ENCODE measurements at places on chromosomes 7 and 10.

DNA sequence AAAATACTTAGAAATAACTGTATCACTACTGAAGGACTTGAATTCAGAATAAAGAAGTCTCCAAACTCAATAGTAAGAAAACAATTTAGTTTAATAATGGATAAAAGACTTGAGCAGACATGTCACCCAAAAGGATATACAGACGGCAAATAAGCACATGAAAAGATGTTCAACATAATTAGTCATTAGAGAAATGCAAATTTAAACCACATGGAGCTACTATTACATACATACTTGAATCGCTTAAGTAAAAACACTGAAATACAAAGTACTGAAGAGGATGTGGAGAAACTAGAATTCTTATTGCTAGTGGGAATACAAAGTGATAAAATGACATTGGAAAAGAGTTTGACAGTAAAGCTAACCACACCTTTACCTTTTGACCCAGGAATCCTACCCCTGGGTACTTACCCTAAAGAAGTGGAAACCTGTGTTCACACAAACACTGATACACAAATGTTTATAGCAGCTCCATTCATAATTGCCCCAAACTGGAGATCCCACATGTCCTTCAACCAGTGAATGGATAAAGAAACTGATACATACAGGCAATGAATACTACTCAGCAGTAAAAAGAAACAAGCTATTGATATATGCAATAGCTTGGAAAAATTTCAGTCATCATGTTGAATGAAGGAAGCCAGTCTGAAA lies 54.3 kb upstream of the NFKB2 start:
- DNase-seq: no peak

GRCh38 chr10:132784866-132785722 lies 853 bp downstream of the NKX6-2 start:
- DNase-seq: peak; percentile 21

DNA sequence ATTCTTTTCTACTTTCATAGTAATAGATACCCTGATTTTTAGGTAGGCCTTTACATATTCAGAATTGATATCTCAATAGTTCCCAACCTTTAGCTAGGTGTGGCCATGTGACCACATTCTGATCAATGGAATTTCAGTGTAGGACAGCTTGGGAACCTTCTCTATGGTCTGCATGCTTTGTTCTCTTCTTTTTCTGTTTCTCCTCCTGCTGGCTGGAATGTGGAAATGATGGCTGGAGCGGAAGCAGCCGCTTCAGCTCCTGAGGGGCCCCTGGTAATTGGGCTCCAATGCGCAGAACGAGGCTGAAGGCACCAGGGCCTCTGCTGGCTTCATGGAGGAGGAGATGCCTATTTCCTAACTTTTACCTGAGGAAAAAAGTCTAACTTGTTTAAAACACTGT lies 152.6 kb downstream of the ZMYND11 start:
- DNase-seq: no peak

DNA sequence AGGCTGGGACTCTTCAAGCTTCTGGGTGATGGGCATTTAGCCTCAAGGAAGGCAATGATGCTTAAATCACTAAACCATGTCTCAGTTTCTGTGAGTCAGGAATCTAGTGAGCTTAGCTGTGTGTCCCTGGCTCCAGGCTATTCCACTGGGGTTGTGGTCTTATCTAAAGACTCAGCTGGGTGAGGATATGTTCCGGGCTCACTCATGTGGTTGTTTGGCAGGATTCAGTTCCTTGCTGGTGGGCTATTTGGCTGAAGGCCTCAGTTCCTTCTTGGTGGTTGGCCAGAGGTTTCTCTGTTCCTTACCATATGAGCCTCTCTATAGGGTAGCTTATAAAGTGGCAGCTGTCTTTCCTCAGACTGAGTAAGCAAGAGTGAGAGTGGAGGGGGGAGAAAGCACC lies 12.0 kb downstream of the EVX1 start:
- DNase-seq: no peak

DNA sequence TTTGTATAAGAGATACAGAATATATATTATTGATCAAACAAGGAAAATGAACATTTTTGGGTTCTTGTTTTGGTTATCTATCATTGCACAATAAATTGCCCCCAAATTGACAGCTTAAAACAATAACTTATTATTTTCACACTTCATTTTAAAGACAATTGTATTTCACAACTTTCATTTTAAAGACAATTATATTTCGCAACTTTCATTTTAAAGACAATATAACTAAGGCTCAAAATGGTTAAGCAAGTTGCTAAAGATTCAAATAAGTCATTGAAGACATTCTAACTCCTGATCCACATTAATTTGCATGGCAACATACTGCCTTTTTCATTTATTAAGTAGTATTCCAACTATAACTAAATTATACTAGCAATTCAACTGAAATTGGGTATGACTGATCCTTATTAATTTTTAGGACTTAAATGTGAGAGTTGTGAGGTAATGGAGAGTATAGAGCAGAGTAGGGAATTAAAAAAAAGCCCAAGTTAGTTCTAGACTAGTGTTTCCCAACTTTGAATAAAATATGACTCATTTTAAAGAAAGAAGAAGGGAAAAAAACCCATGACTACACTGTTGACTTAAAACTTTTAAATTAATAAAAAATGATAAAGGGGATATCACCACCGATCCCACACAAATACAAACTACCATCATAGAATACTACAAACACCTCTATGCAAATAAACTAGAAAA lies 9.9 kb upstream of the STEAP2 start:
- no peak for DNase-seq

DNA sequence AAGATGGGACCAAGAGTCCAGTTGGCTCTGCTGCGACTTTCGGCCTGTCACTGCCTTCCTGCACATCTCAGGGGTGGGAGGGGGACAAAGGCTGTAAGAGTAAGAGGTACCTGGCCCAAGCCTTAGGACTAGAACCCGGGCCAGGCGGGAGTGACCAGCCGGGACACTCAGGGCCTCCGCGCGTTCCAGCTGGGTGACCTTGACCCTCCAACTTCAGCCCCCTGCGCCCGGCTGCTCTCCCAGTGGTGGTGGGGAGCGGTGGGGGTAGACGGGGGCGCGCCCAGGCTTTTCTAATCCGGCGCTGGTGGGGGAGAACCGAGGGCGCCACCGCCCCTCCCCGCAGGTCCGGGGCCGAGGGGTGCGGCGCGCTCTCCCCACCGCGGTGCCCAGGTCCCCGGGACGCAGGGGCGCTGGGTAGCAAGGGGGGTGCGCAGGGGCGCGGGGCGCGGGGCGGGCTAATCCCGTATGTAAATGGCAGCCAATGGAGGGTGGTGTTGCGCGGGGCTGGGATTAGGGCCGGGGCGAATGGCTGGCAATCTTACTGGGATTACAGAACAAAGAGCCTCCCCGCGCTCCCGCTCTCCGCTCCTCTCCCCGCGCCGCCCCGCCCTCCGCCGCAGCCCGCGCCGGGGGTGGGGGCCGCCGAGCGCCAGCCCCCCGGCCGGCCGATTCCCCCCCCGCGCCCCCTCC lies at the start of gene GTF2IRD1:
Gene GTF2IRD1, plus strand, starts transcription at position 585 of the 690 bp plus-strand sequence. CDS start 54,175 bp downstream, outside the sequence.
- DNase-seq: peak; percentile 57

- no peak for DNase-seq
Observed at GRCh38 chr7:151736403-151736909, 140.5 kb downstream of the PRKAG2 start.

- peak; percentile 63 for DNase-seq
Observed at GRCh38 chr10:80356563-80356988, at the start of the genes DYDC1 and DYDC2. DYDC1 (minus strand) TSS chr10:80356755; CDS start chr10:80352601, 4,154 bp downstream. DYDC2 (plus strand) TSS chr10:80356781; CDS start chr10:80362444, 5,663 bp downstream.

GRCh38 chr10:89504691-89505090 lies 30.7 kb downstream of the SLC16A12 start:
- DNase-seq: no peak

GRCh38 chr10:71667387-71667752 lies 52.2 kb downstream of the C10orf105 start:
- DNase-seq: no peak

DNA sequence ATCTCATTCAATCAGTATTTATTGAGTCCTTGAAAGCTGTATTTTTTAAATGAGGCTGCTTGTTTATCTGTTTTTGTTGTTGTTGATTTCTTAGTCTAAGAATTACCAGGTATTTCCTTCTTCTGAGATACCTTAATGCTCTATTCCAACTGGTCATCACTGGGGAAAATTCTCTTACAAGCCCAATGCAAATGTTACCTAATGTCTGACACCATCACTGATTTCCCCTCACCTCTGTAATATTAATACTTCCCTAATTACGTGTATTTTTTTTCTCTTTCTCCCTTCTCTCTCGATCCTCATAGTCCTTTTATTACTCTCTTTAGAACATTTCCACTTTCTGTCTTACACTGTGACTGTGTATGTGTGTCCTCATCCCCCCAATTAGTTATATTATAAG lies 13.9 kb downstream of the HDAC9 start:
- DNase-seq: no peak

GRCh38 chr7:55087521-55087961 lies 68.7 kb downstream of the EGFR start:
- no peak for DNase-seq

DNA sequence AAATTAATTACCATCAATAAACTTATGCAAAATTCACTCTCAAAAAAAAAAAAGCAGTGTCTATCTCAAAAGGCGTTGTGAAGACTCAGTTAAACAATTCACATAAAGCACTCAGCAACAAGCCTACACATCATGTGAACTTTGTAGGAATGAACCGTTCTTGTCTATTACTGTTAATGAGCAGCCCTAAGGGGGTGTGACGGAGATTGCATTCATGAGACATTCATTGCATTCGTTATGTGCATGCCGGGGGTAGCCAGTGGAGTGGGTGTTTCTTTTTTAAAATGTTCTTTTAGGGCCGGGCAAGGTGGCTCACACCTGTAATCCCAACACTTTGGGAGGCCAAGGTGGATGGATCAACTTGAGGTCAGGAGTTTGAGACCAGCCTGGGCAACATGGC lies 193.0 kb downstream of the PRPF18 start:
- DNase-seq: no peak

- no peak for DNase-seq
Observed at GRCh38 chr10:72946963-72947362, 7.6 kb downstream of the PLA2G12B start.

DNA sequence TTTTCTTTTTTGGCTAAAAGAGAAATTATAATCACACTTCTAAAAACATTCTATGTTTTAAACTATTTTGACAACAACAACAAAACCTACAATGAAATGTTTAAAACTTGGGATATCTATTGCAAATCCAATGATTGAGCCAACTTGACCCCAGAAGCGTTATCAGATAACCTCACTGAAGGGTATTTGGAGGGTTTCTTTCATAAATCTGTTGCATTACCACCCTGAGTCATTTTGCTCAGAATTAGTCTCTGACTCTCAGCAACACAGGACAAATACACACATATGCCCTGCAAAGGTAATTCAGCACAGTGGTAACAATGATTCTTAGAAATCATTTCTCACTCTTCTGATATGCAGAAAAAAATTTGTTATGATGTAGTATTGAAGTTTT lies 2.3 kb upstream of the COL1A2 start:
- no peak for DNase-seq

DNA sequence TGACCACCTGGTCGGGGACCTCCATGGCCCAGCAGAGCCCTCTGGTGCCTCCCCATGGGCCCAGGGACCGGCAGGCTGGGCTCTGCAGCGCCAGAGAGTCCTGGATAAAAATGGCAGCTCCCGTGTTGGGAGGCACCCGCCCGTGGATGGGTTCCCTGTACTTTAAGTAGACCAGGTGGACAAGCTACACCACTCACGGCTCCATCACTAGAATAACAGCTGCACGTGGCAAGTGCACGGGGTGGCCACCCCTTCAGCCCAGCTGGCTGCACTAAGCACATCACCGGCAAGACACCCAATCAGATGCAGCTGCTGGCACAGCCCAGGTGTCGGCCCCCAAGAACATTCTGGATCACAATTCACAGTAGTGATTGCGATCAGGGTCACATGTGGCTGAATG lies 69.8 kb downstream of the DIP2C start:
- DNase-seq: no peak

DNA sequence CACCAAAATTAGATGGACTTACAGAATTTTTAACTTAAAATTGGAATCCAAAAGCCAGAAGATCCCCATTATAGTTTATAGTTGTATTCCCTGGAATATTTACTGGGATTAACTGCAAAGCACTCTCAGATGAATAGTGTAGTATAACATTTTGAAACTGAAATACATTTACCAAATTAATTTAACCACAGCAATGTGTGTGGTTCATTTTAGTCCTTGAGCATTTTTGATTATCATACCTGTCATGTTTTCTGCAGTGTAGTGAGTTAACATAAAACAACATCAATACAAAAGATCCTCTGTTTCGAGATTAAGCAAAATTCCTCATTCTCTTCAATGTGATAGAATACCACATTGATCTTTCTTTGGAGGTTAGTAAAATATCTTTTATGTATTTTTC lies 3.7 kb downstream of the VIM start:
- DNase-seq: no peak

GRCh38 chr10:48634198-48634983 lies 29.5 kb upstream of the ARHGAP22 start:
- peak; percentile 39 for DNase-seq

- DNase-seq: no peak
Observed at GRCh38 chr10:93567277-93568104, 1.0 kb downstream of the FFAR4 start.

- DNase-seq: no peak
Observed at GRCh38 chr10:102431452-102432124, 786 bp downstream of the CUEDC2 start.

DNA sequence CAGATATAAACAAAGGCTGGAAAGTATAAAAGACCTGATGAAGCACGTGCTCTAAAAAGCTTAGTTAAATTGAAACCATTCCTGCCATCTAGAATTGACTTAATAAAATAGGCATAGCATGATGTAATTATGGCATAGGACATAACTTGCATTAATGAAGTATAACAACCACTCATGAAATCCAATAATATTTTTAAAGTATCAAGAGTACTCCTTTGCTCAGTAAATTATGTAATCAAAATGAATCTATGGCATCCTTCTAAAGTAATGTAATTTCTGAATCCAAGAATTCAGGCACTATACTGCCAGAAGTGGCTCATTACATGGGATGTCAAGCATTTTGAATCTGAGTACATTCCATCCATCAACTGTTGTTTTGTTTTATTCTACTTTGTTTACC lies 548.5 kb upstream of the NRP1 start:
- DNase-seq: no peak
